Substantia nigra (tissue), 51 donors: ENCODE measurements at places on chromosomes 4 and X.

DNA sequence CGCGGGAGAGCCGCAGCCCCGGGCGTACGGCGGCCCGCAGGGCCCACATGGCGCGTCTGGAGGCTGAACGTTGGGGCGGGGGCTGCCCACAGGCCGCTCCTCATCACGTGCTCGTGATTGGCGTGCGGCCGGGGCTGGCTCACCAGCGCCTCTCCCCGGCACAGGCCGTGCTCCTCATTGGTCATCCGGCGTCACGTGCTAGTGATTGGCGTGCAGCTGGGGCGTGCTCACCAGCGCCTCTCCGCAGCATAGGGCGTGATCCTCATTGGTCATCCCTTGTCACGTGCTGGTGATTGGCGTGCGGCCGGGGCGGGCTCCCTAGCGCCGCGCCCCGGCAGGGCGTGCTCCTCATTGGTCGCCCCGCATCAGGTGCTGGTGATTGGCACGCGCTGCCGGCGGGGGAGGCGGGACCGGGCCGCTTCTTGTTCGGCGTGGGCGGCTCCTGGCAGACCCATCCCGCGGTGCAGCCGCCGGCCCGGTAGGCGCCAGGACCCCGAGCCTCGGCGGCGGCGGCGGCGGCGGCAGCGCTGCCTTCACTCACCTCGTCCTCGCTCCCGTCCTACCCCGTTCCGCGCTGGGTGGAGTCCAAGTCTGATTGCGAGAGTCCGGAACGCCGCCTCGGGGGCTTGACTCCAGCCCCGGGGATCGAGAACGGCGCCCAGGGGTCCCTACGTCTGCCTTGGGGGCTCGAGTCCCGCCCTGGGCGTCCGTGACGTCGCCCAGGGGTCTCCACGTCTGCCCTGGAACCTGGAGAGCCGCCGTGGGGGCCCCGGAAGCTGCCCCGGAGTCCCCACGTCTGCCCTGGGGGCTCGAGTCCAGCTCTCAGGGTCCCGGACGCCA lies at the start of gene GTPBP6:
GTPBP6 (minus strand) TSS at position 58 of the 840 bp plus-strand sequence; CDS start at position 49, 9 bp downstream.
- no peak for DNase-seq

DNA sequence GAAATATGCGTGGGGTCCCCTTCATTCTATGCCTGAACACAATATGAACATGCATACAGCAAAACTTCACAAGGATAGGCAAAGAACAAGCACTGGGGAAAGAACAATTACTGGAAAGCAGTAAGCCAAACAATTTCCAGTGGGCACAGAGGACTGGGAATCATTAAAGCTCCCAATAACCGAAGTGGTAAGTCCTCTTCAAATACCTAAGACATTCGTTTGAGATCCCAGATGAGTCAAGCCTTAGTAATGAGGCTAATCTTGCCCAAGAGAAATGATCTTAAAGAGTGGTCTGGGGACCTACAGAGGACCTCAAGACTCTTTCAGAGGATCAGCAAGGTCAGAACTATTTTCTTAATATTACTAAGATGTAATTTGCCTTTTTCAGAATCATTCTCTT lies 28.6 kb downstream of the ANAPC10 start:
- no peak for DNase-seq

- DNase-seq = no peak
Observed at GRCh38 chrX:15976396-15976795, 121.8 kb upstream of the AP1S2 start.

DNA sequence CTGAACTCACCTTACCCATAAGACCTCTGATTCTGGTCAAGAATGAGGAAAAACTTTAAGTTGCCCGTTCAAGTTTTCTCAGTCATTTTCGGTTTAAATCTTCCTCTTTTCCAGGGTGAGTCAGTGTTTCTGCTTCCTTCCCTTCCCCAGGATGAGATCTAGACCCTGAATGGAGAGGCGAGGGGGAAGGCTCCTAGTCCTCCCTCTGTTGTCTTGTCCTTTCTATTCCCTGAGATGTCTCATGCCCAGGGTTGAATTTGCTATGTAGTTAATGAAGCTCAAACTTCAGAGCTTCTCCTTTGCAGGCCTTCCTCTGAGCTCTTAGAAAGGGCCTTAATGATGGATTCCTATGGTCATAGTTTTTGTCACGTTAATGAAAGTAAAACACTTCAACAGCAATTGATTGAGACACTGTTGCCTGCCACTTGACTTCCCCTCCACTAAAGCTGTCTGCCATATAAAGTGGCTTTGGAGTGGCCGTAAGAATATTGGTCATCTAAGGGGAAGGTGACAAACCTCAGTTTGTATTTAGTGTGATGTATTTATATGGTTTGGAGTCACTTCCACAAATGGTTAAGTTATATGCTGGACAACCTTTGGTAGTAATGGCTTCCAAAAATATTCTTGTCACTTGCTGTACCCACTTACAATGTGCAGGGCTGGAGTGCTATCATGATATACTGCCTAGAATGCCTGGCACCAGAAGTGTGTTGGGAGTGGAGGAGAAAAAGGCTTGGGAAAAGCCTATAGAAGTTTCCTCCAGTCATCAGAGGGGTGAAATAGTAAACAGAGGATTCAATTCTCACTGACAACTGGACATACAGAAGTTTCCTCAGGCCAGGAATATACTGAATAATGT lies 24.3 kb upstream of the GPRIN3 start:
- no peak for DNase-seq

DNA sequence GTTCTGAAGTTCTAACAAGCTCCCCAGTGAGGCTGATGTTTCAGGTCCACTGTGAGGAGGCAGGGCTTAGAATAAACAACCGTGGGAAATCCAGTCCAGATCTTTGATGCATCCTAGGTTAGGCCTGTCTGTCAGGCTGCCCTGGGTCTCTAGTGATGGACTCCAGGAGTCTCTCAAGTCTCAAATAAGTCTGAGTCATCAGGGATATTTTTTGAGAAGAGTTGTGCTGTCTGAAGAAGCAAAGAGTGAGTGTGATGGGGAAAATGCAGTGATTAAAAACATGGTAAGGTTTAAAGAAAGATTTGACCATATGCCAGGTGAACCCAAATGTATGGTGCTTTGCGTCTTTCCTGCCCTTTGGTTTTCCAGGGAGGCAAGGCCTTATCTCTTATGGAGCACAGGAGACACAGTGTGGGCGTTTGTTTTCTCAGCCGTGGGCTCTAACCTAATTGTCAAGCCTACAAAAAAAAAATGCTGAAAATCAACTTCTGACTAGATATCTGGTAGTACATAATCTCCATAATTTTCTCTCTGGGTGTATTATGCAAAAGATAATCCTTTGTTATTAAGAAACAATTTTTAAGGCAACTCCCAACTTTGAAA lies 100.7 kb downstream of the PTTG2 start:
- no peak for DNase-seq

GRCh38 chrX:19981947-19982346 lies 8.9 kb downstream of the BCLAF3 start:
- DNase-seq = no peak

GRCh38 chr4:159296061-159296460 lies 193.2 kb downstream of the RAPGEF2 start:
- DNase-seq = no peak

DNA sequence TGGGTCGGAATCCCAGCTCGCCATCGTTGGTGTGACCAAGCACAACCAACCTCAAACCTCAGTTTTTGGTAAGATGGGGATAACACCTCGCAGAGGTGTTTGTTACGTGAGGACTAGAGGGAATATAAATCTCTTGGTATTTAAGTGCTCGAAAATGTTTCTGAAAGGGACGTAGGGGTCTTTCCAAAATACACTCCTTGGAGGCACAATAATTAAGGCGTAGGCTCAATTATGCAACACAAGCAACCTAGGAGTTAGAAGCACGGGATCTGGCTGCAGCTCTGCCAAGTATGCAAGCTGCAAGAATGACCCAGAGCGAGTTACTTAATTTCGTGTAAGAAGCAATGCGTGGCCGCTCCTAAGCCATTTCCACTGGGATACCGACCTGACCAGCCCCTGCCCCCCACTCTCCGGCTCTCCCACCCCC lies 552 bp downstream of the ADH5 start:
- DNase-seq = peak; percentile 59

GRCh38 chr4:6265546-6265945 lies 4.1 kb upstream of the WFS1 start:
- no peak for DNase-seq

- no peak for DNase-seq
Observed at GRCh38 chr4:110201502-110201901, 3.1 kb upstream of the ELOVL6 start.

GRCh38 chr4:56728512-56728911 lies 47.4 kb upstream of the HOPX start:
- DNase-seq = no peak

DNA sequence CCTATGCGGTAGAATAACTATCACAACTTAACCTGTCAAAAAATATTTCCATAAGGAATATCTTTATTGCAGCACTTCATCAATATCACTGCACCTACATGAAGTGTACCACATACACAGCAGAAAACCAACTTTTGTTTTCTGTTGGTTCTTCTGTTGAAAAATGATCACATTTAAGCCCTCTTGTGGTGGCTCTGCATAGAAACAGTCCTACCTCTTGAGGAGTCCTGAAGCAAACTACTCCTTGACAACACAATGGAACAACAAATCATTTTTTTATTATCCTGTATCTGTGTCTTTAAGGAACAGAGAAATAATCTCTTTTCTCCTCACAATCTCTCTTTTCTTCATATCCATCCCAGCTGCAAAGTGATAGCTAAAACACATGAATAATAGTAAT lies 39.8 kb upstream of the ATOH1 start:
- DNase-seq = no peak

- DNase-seq = no peak
Observed at GRCh38 chr4:8400632-8401325, 39.7 kb downstream of the ACOX3 start.

DNA sequence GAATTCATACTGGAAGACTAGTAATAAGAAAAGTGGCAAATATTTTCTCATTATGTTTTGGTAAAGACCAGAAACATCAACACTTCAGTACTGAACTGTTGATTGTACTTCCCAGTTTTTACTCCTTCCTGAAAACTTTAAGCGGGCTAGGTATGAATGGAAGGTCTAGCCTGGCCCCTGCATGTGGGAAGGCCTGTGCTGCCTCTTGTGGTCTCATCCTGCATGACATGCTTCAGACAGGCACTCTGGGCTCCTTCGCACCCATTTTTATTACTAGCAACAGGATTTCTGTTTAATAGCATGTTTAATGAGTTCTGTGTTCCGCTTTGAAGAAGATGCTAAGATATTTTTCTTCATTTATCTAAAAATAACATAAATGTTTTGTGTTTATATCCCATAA lies 279.1 kb downstream of the ANK2 start:
- no peak for DNase-seq

DNA sequence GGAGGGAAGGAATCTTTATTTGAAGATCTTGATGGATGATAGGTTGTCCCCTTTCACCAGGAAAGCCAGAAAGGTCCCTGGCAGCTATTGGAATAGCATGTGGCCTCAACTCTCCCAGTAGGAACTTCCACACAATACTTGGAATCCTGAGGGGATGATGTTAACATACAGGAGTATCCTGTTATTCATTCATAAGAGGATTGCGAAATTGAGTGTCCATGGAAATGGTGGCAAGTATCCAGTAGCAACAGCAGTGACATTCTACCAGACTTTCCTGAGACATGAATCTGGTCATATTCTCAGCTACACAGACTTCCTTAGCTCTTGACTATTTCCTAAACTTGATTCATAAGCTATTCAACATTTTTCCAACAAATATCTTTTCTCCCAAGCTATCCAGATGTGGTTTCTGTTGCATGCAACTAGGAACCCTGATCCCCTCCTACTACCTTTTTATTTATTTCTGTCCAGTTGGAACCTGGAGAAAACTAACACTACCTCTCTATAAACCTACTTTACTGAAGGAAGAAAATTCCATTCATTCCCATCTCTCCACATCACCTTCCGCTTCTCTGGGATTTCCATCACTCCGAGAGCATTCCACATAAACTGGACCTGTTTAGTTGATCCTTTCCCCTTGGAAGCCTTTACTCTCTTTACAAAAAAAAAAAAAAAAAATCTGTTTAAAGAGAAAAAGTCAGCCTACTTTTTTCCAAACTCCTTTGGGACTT lies 101.8 kb downstream of the ANXA5 start:
- DNase-seq = no peak

DNA sequence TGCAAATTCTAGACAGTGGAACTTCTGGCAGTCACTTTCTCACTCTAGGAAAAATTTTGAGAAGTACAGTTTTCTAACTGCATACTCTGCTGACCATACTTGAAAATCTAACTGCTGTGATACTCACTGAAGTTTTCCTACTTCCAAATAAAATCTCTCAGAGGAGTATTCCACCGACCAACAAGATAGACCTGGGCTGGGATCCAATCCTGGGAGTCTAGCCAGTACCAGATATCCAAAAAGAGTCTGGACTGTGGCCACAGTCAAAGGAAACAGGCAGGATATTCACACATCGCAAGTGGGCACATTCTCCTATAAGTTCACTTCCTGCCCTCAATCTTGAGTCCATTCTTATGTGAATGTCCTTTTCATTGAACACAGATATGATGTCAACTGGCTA lies 1138.7 kb upstream of the PCDH7 start:
- DNase-seq = no peak

- DNase-seq = no peak
Observed at GRCh38 chrX:4905576-4905975, 1192.1 kb upstream of the PRKX start.

- DNase-seq = no peak
Observed at GRCh38 chr4:60327651-60328050, 872.5 kb upstream of the ADGRL3 start.

DNA sequence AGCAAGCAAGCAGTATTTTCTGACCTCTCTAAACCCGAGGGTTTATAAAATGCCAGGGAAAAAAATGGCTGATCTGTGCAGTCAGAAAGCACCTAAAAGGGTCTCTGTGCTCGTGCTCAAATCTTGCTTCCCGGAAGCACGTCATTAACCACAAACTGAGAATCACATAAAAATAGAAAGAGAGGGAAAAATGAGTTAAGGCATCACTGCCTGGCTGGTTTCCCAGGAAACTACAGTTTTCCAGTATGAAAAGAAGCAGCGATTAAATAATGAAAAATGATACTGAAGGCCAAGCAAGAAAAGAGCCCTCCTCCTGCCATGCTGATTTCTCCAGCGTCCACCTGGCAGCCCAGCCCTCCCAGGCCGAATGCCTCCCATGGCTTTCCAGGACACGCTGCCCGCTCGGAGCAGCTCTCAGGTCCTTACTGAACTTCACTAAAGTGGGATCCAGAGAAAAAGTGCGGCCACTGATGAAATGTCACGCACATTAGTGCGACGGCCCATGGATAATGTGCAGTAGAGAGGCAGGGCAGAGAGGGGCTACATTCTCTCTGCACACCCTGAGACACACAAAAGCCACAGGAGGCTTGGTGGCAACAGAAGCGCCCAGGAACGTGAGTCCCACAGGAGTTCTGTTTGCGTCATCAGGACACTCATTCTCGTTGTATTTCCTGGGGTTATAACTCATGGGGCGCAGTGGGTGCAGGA lies 80.4 kb downstream of the WFS1 start:
- DNase-seq = no peak
